PC-9 (cell line): ENCODE measurements at places on chromosomes 3 and 15.

GRCh38 chr3:153080778-153081240 is 81.2 kb upstream of the RAP2B start:
- DNase-seq, result no peak
- H3K27ac ChIP-seq, result no peak overlapping the region
- no peaks in the 10 kb centered on the region; the same call in 1 of the 2 replicates for H3K4me1 ChIP-seq
- H3K36me3 ChIP-seq, result no peaks in the 10 kb centered on the region

GRCh38 chr3:149450281-149450680 is 24.2 kb upstream of the TM4SF4 start:
- no peaks in the 10 kb centered on the region; the same call in 1 of the 2 replicates for H3K36me3 ChIP-seq
- peak overlapping the region; percentile 81; the same call in 1 of the 2 replicates for H3K27ac ChIP-seq
- DNase-seq, result no peak
- H3K27me3 ChIP-seq, result no peaks in the 10 kb centered on the region
- H3K4me3 ChIP-seq, result no peak overlapping the region

DNA sequence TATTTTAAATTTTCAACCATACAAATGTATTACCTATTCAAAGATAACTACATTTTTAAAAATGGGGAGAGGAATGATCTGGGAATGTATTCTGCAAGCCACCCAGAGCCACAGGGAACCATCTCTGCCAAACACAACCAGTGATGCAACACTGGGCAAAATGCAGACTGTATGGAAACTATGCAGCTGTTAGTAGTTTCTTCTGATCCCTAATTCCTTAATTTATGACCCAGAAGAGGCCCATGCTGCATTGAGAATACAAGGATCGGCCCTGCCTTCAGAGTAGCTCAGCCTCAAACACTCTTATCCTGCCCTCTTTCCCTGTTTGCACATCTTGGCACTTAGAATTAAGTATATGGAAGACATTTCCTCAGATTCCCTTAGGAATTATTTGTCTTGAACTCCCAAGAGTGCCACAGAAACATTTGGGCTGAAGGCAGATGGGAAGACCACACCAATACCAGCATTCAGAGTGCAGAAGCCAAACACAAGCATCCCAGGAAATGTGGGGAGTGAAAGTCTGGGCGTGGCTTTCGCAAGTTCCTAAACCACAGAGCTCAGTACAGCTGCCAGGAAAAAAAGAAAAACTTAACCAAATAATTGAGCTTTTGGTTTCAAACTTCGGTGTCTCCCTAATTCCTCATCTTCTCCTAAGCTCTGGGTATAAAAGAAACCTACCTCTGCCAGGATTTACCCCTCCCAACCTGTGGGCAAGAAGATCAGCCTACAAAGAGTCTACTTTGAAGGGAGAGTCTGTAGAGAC is 5.3 kb downstream of the SNUPN start:
- no peak for DNase-seq
- peaks cover 4% of the 10 kb centered on the region; the same call in 1 of the 2 replicates for H3K36me3 ChIP-seq
- no peaks in the 10 kb centered on the region for H3K27me3 ChIP-seq
- H3K4me3 ChIP-seq, result no peak overlapping the region
- no peak overlapping the region for H3K27ac ChIP-seq

DNA sequence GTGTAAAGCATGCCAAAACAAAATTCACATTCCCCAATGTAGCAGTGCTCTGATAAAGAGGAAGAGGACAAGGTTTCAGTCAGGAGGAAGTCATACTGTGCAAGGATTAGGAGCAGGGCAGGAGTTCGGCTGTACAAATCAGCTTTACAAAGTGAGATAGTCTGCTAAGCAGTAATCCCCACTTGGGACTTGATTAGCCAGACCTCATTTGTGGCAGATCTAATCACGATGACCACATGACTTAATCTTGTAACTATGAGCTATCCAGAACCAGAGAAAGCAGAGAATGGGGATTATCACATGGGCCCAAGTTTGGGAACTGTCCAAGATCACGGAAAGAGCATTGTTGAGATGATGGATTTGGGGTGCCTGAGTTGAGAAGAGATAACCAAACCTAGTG is 7.8 kb downstream of the DCBLD2 start:
- no peaks in the 10 kb centered on the region for H3K27me3 ChIP-seq
- H3K36me3 ChIP-seq, result peaks cover 49% of the 10 kb centered on the region
- H3K4me1 ChIP-seq, result peaks cover 40% of the 10 kb centered on the region
- no peak for DNase-seq
- no peak overlapping the region for H3K4me3 ChIP-seq

DNA sequence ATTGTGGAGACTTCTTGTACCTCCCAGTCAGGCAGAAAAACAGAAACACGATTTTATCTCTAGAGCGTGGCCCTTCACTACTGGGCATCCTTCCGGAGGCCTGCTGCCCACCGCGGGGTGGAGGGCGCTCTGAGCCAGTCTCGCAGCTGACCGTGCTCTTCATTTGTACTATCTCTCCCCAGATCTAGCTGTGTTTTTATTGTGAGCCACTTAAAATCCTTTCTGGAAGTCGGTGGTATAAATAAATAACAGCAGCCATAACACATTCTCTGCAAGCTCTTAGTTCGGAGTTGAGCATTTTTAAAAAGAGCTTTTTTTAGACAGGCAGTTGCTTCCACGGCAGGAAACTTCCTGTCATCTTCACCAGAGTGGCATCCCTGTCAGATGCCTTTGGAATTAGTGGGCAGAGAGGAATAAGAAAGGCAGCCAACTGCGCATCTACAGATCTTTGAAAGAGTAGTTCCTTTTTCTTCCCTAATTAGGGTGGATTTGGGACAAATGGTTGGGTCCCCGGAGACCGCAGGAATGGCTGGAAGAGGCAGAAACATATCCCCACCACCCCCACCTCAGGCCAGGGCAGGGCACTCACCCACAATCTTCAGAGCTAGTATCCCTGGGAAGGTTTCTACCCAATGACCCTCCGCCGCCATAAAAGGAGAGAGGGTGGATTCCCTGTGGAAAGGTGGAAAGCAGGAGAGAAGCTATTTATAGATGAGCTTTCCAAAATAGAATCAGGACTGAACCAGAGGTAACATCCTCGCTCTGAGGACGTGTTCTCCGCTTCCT is 91.1 kb downstream of the TOP2B start:
- no peaks in the 10 kb centered on the region for H3K36me3 ChIP-seq
- no peaks in the 10 kb centered on the region for H3K27me3 ChIP-seq
- DNase-seq, result no peak

- no peaks in the 10 kb centered on the region for H3K4me1 ChIP-seq
- DNase-seq, result no peak
- H3K27ac ChIP-seq, result no peak overlapping the region
- no peaks in the 10 kb centered on the region for H3K36me3 ChIP-seq
Measured at GRCh38 chr3:146416366-146416765, 53.0 kb downstream of the PLSCR2 start.

DNA sequence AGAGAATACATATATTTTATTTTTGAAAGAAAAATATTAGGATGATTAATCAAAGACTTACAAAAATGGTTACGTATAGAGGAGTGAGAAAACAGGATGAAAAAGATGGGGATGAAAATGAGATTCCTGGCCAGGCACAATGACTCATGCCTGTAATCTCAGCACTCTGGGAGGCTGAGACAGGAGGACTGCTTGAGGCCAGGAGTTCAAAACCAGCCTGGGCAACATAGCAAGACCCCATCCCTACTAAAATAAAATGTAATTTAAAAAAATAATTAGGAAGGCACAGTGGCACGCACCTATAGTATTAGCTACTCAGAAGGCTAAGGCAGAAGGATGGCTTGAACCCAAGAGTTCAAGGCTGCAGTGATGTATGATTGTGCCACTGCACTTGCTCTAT is 11.9 kb downstream of the MYO9A start:
- no peaks in the 10 kb centered on the region for H3K27me3 ChIP-seq
- H3K27ac ChIP-seq, result no peak overlapping the region
- H3K36me3 ChIP-seq, result no peaks in the 10 kb centered on the region
- 0 out of 2 replicates have a peak, but pooled peaks cover 4% of the 10 kb centered on the region for H3K4me1 ChIP-seq
- no peak overlapping the region for H3K4me3 ChIP-seq
- DNase-seq, result no peak
